Activated naive CD8-positive, alpha-beta T cell treated with anti-CD3 and anti-CD28 coated beads, Interleukin-2, amount 50 U/mL, for 24 hours (primary cell): ENCODE measurements at places on chromosomes 16 and 17.

- DNase-seq: no peak
- H3K4me1 ChIP-seq: peaks cover 3% of the 10 kb centered on the region
- H3K4me3 ChIP-seq: no peak overlapping the region
- H3K27ac ChIP-seq: no peak overlapping the region
- H3K27me3 ChIP-seq: no peaks in the 10 kb centered on the region
- peaks cover 4% of the 10 kb centered on the region for H3K36me3 ChIP-seq
These were observed 10.4 kb downstream of the ERAL1 start for GRCh38 chr17:28864991-28865849.

DNA sequence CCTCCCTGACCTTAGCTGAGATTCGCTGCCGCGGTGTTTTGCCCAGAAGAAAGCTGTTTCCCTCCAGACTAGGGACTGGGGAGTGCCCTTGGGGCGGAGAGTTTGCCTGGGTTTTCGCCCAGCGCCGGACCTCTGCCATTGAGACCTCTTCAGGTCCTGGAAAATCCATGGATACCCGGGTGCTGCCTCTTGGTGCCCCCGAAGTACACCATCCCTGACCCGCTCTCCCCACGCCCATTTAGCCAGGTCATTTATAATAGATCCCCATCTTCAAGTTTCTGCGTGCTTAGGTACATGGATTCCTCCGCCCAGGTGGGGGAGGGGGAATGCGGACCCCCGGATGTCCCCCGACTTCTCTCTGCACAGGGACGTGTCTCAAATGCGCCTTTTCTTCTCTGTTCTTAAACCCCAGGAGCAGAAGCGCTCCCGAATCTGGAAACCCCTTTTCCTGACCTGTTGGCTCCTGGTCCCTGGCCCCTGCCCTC lies 15.0 kb upstream of the CBX8 start:
- no peaks in the 10 kb centered on the region for H3K36me3 ChIP-seq
- DNase-seq: no peak
- H3K4me1 ChIP-seq: peaks cover 32% of the 10 kb centered on the region
- peaks cover 62% of the 10 kb centered on the region for H3K27me3 ChIP-seq
- H3K4me3 ChIP-seq: peak overlapping the region; percentile 38

GRCh38 chr17:43952724-43953666 lies 745 bp downstream of the PYY start:
- H3K4me1 ChIP-seq: peaks cover 3% of the 10 kb centered on the region
- peak overlapping the region; percentile 50 for H3K4me3 ChIP-seq
- no peak overlapping the region for H3K27ac ChIP-seq
- no peaks in the 10 kb centered on the region for H3K36me3 ChIP-seq
- H3K27me3 ChIP-seq: peaks cover 53% of the 10 kb centered on the region
- DNase-seq: peak; percentile 7

- no peaks in the 10 kb centered on the region for H3K36me3 ChIP-seq
- no peak overlapping the region for H3K4me3 ChIP-seq
- H3K27ac ChIP-seq: no peak overlapping the region
- no peaks in the 10 kb centered on the region for H3K4me1 ChIP-seq
- no peak for DNase-seq
These were observed 29.5 kb upstream of the CREBBP start for GRCh38 chr16:3909791-3910583.

DNA sequence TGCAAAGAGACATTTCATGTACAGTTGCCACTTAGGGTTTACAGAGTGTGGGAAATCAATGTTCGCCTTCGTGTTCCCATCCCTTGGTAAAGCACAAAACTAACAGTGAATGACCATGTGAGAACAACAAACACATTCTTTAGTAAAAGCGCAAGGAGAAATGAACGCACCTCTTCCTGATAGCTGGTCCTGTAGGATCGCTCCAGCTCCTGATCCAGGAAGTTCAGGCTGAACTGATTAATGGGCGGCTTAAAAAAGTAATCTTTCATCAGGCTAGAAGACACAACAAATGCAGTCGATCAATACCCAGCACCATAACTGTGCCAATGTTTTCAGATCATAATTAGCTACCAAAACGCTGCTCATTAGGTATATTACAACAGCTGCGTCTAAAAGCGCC lies 108.3 kb upstream of the CREBBP start:
- no peak for DNase-seq
- H3K36me3 ChIP-seq: no peaks in the 10 kb centered on the region
- H3K27ac ChIP-seq: no peak overlapping the region
- no peak overlapping the region for H3K4me3 ChIP-seq
